Tibial nerve (tissue), 4 donors: ENCODE measurements at places on chromosomes 12 and 14.

DNA sequence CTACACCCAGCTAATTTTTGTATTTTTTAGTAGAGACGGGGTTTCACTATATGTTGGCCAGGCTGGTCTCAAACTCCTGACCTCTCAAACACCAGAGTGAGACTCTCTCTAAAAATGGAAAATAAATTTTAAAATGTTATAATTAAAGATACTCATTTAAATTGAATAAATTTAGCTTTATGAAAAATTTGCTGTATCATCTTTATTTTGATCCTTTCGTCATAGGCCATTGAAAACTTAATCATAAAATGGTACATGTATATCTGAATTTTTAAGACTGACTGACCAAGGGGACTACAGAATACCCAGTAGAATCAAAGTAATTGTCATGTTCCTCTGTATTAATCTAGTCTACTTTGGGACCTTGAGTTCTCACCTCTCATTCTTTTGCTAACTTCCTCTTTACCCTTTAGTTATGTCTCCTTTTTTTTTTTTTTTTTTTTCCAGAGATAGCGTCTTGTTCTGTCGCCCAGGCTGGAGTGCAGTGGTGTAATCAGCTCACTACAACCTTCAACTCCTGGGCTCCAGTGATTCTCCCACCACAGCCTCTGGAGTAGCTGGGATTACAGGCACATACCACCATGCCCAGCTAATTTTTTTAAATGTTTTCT lies 9.5 kb downstream of the RAB5B start:
- no peak for DNase-seq

- no peak for DNase-seq
Observed at GRCh38 chr14:67393689-67394088, 18.3 kb downstream of the PLEK2 start.

- no peak for DNase-seq
Observed at GRCh38 chr12:95970905-95971304, 25.2 kb downstream of the HAL start.

GRCh38 chr14:83312511-83312910 lies 1778.9 kb upstream of the SEL1L start:
- no peak for DNase-seq

- DNase-seq: no peak
Observed at GRCh38 chr12:65643595-65644386, 180.5 kb upstream of the HMGA2 start.

GRCh38 chr14:52703225-52703624 lies 3.8 kb upstream of the PSMC6 start:
- DNase-seq: no peak

DNA sequence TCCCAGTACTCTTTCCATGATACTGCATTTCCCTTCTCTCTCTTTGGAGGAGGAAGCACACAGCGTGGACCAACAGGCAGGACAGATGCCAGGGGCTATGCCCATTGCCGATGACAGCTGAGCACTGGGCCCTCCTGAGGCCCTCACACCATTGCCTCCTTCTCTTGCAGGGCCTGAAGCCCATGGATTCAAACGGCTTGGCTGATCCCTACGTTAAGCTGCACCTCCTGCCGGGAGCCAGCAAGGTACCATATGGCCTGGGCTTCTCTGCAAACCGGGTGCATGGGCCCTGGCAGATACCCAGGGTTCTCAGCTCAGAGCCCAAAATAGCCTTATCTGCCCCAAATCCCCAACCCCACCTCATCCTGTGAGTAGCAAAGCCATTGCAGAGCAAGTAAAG lies 25.2 kb upstream of the OAS1 start:
- DNase-seq: no peak

GRCh38 chr12:94284859-94285258 lies 136.5 kb downstream of the PLXNC1 start:
- no peak for DNase-seq

DNA sequence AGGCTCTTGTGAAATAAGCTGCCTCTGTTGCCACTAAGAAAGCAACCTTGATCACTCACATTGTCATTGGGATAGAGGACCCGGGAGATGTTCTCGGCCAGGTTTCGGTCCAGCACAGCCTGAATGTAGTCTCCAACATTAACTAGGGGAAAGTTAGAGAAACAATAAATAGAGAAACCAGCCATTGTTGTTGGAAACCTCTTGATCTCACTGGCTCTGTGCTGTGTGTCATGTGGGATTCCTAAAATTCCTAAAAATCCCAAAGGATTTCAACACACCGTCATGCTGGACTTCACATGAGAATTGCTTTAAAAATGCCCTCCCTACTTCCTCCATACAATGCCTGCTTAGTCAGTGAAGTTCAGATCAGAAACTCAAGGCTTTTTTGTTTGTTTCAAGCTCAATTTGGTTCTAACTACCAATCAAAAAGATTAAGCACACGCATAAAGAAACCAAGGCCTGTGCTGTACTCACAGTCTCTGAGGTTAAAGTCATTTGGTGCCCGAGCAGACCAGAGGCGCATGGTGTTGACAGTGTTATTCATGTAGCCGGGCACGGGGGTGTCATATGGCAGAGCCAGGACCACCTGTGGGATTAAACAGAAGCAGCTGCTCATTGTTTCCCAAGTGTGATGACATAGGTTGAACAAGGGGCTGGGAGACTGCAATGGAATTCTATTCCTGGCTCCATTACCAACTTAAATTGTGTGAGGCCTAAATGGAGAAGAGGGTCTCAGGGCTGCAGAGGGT lies 23.6 kb downstream of the PYGL start:
- DNase-seq: no peak
